ENCODE measurements at places on chromosomes 6 and 20.

DNA sequence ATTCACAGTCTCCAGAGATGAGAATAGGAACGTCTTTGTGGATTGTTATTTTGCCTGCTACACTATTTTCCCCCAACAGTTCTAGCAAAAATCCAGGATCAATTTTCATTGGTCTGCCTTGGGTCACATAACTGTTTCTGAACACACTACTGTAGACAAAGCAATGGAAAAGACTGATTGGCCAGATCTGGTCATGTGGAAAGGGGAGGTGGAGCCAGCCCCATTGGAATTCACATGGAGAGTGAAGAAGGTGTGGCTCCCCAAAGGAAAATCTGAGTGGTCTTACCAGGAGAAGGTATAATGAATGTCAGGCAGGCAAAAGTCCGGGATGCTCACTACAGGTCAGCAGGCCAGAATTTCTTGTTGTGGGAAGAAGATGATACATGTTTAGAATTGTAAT lies 9.5 kb upstream of the TP53RK start:
- DNase-seq, result no peak

- no peak for DNase-seq
Measured at GRCh38 chr6:134020071-134020470, 32.4 kb downstream of the SLC2A12 start.

- no peak for DNase-seq
Measured at GRCh38 chr6:122438975-122439374, 32.6 kb downstream of the SERINC1 start.

DNA sequence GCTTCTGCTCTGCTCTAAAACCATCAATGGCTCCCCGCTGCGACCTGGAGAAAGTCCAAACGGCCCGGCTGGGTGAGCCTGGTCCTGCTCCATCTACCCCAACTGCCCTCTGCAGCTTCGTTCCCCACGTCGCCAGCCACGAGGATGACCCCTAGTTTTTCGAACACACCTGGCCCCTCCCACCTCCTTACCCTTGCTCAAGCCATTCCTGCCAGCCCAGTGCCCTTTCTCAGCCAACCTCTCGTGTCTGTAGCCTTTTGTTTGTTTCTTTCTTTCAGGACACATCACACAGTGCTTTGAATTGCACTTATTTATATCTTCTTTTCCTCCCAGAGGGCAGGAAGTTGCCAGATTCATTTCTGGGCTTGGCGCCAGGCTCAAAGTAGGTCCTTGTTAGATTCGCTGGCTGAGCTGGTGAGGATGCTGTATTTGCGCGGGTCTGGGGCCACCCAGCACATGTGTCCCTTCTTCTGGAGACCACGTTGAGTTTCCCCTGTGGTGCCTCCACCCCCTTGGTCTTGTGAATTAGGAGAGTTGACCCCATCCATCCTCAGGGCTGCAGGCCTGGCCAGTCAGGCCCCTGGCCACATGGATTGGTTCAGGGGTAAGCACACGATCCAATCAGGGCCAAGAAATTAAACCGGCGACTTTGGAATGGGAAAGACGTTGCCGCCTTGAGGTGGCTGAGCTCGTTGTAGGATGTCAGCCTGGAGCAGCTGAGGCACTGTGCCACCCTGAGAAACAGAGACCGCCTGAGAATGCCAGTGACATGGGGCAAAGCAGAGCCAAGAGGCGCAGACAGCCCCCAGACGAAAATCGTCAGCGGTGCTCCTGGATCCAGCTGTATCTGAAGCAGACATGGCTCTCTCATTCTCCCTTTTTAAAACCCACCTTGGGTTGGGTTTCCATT lies 156.0 kb downstream of the CEBPB start:
- peak; percentile 39 for DNase-seq

DNA sequence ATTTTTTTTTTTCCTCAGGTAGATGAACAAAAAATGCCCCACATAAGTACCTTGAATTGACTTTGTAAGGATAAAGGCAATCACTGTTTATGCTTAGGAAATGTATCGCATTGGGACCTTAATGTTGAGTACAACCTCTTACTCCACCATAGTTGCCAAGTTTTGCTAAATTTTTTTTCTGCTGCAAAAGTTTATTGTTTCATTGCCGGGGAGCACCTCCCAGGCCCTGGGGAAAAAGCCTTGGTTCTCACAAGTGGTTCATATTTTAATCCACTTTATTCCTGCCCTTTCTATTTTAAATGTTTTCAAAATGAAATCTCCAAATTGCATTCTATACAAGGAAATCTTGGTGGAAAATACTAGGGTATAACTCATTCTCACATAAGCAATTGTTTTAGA lies 52.3 kb upstream of the UTRN start:
- DNase-seq, result no peak

- no peak for DNase-seq
Measured at GRCh38 chr6:829656-830055, 136.7 kb upstream of the EXOC2 start.

DNA sequence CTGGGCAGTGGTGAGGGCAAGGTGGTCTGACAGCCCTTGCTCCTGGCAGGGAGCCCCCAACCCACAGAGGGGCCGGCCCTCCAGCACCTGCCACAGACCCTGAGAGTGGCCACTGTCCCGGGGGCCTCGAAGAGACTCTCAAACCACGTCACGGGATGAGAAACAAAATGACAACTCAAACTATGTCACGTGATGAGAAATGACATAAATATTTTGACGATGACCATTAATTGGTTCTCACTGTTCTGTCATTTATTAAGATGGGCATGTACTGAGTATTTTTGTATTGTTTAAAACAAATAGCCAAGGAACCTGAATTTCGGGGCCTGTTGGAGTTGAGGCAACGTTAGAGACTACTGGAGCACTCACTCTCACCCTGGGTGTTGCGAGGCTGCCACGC lies 135.5 kb downstream of the WDR27 start:
- DNase-seq, result no peak

- DNase-seq, result no peak
Measured at GRCh38 chr20:61288331-61288784, 36.3 kb downstream of the CDH4 start.

DNA sequence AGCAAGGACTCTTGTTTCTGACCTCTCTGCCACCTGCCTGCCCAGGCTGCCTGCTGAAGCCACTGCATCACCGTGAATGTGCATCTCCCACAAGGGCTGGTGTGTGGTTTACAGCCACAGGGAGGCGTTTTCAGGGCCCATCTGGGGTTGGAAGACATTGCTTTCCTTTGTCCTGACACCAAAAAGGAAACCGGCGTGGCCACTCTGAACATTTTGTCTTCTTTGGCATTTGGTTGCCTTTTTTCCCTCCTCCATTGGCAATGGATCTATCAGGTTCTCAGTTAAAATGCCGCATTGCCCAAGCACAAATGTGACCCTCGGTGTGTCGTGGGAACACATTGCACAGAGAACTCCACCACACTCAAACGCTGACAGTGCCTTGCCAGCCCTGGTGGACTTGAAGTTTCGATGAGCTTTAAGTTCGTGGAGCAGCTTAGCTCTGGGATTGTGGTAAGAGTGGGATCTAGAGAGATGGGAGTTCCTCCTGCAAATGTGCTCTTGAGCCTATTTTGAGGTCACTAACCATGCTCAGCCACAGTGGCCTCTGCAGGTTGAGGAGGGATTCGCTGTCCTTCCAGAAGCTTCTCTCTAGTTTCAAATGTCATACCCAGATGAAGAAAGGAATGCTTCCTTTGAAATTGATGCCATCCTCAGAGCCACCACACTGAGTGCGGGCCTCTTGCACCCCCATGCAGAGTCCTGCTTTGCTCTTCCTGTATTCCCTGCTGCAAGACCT lies 14.8 kb upstream of the PCK1 start:
- no peak for DNase-seq

DNA sequence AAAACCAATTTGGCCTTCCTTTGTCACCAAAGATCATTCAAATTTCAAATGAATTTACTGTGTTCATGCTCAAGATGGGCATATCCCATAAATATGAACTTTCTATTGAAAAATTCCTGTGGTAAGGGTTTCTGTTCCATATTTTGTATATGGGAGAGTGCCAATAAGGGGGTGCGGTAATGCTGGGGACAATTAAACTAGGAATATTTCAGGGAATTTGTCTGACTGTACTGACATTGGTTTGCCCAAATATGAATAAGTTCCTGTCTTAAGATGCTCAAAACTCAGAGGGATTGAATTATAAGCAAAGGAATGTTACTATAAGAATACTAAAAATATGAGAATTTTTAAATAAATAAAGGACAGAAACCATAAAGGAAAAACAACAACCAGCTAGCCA lies 553.0 kb upstream of the MARCKS start:
- no peak for DNase-seq

DNA sequence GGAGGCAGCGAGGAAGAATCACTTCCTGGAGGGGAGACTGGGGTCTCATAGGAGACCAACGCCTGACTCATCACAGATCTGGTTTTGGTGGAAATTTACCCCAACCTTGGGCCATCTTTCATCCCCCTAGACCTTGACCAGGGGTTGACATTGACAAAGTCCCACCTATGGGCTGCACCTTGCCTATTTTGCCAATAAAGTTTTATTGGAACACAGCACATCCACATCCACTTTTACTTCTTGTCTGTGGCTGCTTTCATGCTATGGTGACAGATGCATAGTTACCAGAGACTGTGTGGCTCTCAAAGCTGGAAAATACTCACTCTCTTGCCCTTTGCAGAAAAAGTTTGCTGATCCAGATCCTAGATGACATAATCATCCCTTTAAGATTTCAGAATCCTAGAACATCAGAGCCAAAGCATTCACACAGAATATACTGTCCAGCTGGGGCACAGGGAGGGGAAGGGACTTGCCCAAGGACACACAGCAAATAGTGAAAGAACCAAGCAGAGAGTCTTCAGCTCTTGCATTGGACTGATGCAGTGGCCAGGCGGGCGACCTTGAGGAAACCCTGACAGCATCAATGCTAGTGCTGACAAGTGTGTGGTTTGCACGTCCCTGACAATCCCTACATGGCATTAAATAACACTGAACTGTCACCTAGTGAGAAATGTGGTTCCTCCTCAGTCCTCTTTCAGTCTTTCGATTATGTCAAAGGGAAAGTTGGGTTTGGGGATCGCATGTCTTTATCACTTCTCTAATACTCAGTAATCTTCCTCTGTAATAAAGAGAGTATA lies 41.2 kb downstream of the CD40 start:
- DNase-seq, result no peak

DNA sequence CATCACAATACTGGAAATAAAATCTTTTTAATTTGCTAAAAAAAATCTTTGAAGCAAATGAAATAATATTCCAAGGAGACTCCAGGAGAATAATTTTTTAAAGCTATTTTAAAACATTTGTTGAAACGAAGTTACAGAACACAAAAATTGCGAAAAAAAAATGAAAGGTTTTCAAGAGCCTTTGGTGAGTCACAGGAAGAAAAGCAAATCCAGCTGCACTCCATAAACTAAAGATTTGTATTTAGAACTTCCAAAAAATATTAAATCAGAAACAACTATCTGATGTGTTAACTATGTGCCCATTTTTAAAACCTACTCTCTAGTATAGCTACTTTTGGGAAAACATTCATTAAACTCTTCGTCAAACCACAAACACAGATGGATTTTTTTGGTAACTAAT lies 23.6 kb downstream of the PDSS2 start:
- no peak for DNase-seq

GRCh38 chr6:16168858-16169257 lies 40.0 kb downstream of the MYLIP start:
- peak; percentile 27 for DNase-seq

- DNase-seq, result peak; percentile 94
Measured at GRCh38 chr6:11317885-11318771, 85.7 kb upstream of the NEDD9 start.

GRCh38 chr6:27650620-27651370 lies 177.9 kb upstream of the ZNF184 start:
- peak; percentile 1 for DNase-seq

DNA sequence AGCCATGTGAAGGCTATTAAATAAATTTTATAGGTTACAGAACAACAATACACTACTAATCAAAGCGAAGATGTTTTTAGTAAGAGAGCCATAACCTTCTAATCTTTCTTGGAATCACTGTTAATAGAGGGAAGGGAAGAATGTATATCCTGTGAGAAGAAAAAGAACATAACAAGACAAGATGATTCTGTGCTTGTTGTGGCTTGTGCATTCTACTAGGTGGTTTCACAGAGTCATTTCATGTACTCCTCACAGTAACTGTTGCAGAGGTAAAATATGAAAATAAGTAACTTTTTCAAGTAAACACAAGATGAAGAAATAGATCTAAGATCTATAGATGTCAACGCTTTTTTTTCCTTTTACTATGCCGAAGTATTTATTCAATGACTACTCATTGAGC lies 116.9 kb upstream of the FAM83B start:
- no peak for DNase-seq

DNA sequence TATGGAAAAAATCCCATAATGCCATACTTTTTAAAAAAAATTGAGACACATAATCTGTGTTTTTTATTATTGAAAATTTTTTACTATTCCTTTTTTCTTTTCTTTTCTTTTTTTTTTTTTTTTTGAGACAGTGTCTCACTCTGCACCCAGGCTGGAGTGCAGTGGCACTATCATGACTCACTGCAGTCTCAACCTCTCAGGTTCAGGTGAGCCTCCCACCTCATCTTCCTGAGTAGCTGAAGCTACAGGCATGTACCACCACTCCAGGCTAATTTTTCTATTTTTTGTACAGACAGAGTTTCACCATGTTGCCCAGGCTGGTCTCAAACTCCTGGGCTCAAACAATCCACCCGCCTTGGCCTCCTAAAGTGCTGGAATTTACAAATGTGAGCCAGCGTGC lies 100.4 kb downstream of the AFG1L start:
- DNase-seq, result no peak

DNA sequence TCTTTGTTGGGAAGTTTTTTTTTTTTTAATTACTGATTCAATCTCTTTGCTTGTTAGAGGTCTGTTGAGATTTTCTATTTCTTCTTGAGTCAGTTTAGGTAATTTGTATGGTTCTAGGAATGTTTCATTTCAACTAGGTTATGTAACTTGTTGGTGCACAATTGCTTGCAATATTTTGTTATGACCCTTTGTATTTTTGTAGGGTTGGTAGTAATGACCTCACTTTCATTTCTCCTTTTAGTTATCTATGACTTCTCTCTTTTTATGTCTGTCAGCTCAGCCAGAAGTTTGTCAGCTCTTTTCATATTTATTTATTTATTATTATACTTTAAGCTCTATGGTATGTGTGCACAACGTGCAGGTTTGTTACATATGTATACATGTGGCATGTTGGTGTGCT lies 51.1 kb upstream of the SLC24A3 start:
- DNase-seq, result peak; percentile 52

DNA sequence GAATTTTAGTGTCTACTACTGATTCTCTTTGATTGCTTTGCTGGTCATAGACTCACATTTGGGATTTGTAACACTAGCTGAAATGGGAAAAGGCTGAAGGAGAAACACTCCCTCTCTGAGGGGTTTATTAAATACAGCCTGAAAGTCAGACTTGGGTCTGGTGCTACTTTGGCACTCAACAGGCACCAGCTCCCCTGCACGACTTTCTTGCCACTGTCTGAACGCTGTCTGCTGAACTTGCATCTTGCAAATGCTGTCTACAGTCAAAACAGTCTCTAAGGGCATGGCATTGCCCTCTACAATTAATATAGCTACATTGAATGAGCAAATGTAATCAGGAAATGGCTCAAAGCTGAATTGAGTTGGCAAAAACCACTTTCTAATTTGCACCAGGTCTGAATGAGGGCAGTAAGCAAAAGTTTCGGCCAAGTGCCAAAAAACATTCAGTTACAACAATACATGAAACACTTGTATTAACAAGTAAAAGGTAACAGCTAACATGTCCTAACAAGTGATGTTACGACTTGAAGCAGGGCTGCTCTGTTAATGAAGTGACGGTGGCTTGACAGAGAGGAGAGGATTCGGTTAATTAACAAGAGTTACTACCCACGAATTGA lies 119.5 kb downstream of the FOXC1 start:
- DNase-seq, result no peak

- no peak for DNase-seq
Measured at GRCh38 chr6:17506531-17506930, 93.6 kb upstream of the FAM8A1 start.
